CD4-positive, alpha-beta T cell (primary cell): ENCODE measurements at places on chromosomes 12 and 14.

- no peak for DNase-seq
Observed at GRCh38 chr14:50603565-50603964, 43.6 kb downstream of the ATL1 start.

GRCh38 chr12:62604871-62605270 is 138.2 kb downstream of the MON2 start:
- DNase-seq, result no peak

GRCh38 chr14:38254571-38255407 is 1.1 kb downstream of the CLEC14A start:
- DNase-seq, result no peak

DNA sequence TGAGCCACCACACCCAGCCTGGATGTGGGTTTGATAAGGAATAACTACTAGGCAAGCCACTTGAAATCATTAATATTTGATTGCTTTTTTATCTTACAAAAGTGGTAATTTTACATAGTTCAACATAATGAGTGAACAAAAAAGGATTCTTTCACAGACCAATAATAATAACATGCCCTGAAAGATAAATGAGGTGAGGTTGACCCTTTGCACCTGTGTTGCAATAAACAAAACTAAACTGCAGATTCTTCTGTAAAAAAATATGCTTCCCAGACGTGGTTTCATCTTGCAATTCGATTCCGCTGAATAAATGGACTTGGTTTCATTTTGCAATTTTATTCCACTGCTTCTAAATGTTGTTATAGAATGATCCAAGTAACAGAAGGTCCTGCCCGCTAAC is 1514.9 kb upstream of the TMEM132C start:
- DNase-seq, result no peak

DNA sequence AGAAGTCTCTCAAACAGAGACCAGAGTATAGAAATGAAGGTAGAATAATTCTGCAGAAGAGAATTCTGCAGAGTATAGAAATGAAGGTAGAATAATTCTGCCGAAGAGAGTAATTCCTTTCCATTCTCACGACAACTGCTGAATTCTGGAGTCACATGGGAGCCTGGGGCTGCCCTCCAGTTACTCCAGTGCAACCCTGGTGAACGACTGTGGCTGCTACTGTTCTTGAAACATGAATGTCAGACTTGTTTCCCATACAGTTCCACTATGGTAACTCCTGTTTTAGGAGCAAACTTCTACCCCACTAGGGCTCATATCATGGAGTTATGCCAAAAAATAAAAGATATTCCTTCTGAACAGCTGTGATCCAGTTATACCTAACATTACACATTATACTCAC is 164.4 kb downstream of the KICS2 start:
- DNase-seq, result no peak

GRCh38 chr12:75634244-75635222 is 123.1 kb upstream of the KRR1 start:
- no peak for DNase-seq

- DNase-seq, result no peak
Observed at GRCh38 chr12:52164624-52165023, 27.2 kb downstream of the KRT80 start.

DNA sequence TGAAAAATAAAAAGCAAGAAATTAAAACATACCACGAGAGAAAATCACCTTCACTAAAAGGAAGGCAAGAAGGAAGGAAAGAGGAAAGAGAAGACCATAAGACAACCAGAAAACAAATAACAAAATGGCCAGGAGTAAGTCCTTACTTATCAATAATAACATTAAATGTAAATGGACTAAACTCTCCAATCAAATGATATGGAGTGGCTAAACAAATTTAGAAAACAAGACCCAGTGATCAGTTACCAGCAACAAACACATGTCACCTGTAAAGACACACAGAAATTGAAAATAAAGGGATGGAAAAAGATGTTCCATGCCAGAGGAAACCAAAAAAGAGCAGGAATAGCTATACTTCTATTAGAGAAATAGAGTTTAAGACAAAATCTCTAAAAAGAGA is 85.0 kb upstream of the SLC38A4 start:
- no peak for DNase-seq
